T47D (cell line): ENCODE measurements at places on chromosomes 7 and 10.

DNA sequence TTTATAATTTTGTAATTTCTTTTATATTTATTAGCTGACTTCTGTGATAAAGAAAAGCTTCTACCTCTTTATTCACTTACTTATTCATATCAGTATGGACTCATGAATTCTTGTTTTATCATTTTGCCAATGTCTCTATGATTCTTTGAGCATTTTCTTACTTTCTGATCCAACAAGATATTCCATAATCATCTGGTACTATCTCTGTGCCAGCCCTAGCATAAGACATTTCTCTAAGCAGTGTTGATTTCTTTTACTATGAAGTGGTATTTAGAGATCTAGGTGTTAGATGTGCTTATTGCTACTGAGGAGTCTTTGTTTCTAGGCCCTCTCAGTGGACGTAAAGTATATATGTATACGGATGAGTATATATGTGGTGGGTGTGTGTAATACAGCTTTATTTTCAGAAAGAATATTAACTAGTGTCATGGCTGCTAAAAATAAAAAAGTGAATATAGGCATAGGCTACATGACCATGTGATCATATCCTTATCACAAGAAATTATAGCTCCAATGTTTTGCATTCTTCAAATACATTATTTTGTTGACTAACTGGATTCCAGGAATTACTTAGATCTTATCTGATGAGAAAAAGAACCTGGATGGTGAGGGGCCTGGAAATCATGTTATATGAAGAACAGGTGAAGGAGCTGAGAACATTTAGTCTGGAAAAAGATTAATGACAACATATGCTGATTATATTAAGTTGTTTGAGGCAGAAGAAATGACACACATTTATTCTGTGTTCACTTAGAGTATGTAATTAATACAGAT is 13.1 kb downstream of the PHTF2 start:
- DNase-seq = peak; percentile 74

DNA sequence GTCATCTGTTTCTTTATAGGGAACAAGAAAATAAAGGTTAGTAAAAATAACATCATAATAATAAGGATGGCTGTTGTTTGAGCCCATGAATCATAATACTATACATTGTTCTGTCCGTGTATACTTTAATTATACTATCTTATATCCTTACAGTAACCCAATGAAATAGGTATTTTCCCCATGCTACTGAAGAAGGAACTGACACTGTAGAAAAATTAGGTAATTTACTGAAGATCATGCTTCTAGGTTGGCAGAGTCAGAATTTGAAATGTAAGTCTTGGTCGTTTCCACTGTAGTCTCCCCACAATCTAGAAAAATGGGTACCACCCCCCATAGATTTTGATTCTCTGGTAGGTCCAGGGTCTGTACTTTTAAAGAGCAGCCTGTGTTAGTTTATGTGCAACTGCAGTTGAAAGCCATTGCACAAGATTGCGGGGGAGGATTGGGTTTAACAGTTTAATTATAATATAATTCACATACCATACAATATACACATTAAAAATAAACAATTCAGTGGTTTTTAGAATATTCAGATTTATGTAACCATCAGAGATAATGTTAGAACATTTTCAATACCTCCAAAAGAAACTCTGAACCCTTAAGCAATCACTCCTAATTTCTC is 47.7 kb downstream of the SHOC2 start:
- DNase-seq = no peak

- DNase-seq = no peak
Measured at GRCh38 chr10:131703541-131703940, 197.3 kb upstream of the PPP2R2D start.

- DNase-seq = no peak
Measured at GRCh38 chr7:17781491-17782215, 158.6 kb downstream of the SNX13 start.

DNA sequence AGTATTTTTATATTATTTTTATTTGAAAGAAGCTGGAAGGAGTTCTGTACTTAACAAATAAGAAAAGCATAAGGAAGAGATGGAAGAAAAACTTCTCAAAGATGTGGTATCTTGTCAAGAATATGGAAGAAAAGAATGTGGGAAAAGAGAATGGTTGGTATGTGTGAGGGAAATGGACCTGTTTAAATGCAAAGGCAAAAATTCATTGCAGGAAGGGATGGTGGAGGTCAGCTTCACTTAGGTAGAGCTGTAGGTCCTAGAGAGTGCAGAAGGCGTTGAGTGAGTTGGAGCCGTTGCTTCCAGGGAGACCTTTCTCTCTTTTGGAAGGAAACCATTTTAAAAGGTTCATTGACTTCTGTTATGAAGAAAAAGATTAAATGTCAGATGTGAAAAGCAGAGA is 107.3 kb downstream of the EXOC4 start:
- no peak for DNase-seq

DNA sequence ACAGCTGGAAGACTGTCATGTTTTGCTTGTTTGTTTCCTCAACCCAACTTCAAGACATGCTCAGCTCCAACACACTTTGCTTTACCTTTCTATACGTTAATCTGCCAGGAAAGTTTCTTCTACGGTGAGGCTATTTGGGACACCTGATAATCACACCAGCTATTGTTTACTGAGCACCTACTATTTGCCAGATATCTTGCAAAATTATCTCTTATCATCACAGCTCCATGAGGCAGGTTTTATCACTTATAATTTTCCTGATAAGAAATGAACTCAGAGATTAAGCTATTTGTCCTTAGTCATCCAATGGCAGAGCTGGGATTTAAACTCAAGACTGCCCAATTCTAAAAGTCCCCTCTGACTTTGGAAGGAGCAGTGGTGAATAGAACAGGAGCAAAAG is 117.4 kb downstream of the CREB5 start:
- DNase-seq = no peak

GRCh38 chr10:28492116-28492920 is 40.6 kb upstream of the WAC start:
- no peak for DNase-seq

- DNase-seq = no peak
Measured at GRCh38 chr10:73251683-73252444, 580 bp downstream of the MRPS16 start.

GRCh38 chr7:30708412-30708811 is 26.2 kb upstream of the CRHR2 start:
- DNase-seq = no peak

DNA sequence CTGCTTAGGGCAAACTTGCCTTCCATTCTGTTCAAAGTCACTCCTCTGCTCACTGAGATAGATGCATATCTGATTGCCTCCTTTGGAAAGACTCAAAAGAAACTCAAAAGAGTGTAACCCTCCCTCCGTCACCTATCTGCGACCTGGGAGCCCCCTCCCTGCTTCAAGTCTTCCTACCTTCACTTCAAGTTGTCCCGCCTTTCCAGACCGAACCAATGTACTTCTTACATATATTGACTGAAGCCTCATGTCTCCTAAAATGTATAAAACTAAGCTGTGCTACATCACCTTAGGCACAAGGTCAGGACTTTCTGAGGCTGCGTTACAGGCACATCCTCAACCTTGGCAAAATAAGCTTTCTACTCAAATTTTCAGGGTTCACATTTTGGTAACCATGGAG is 77.4 kb upstream of the C1GALT1 start:
- DNase-seq = no peak

GRCh38 chr7:96287132-96287531 is 34.8 kb downstream of the SLC25A13 start:
- no peak for DNase-seq

GRCh38 chr7:95027234-95027872 is 120.0 kb downstream of the PPP1R9A start:
- DNase-seq = no peak

DNA sequence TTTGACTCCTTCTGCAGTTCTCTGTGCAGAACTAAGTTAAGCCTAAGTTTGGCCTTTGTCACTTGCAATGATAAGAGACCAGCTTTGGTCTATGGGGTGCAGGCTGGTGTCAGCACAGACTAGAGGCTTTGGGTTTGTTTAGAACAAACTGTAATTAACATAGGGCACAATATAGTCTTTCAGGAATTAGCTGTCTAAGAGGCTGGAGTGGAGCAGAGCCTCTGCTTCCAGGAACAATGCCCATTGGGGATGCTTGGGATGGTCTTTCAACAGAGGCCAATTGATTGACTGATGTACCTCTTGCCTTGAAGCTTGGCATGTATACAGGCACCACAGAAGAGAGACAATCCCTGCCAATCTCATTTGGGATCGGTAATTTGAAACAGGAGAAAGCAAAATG is 4.7 kb downstream of the SUFU start:
- DNase-seq = no peak

DNA sequence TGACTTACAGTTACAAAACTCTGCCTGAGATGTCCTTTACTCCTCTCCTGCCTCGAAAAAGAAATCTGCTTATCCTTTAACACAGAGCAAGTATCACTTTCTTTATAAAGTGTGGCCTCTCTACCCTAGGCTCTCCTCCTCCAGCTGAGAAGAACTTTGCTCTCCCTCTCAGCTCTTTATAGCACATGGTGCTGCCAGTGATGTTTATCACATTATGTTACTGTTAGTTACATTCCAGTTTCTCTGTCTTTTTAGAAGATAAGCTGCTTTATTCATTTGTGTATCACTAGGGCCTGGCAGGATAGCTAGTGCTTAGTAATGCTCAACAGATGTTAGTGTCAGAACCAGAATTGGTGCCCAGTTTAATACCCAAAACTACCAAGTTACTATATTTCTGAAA is 41.1 kb upstream of the TMEM229A start:
- DNase-seq = no peak

- DNase-seq = no peak
Measured at GRCh38 chr7:121831351-121831750, 41.6 kb upstream of the PTPRZ1 start.

- peak; percentile 31 for DNase-seq
Measured at GRCh38 chr7:2800931-2801688, 43.0 kb downstream of the GNA12 start.

- DNase-seq = no peak
Measured at GRCh38 chr7:11760372-11760771, 71.6 kb downstream of the THSD7A start.
